ENCODE measurements at places on chromosomes 4 and X.

- DNase-seq, result peak; percentile 71
These were observed 68.4 kb downstream of the MID2 start for GRCh38 chrX:107894038-107894437.

GRCh38 chrX:18674417-18674787 lies 2.5 kb upstream of the RS1 start:
- DNase-seq, result no peak

DNA sequence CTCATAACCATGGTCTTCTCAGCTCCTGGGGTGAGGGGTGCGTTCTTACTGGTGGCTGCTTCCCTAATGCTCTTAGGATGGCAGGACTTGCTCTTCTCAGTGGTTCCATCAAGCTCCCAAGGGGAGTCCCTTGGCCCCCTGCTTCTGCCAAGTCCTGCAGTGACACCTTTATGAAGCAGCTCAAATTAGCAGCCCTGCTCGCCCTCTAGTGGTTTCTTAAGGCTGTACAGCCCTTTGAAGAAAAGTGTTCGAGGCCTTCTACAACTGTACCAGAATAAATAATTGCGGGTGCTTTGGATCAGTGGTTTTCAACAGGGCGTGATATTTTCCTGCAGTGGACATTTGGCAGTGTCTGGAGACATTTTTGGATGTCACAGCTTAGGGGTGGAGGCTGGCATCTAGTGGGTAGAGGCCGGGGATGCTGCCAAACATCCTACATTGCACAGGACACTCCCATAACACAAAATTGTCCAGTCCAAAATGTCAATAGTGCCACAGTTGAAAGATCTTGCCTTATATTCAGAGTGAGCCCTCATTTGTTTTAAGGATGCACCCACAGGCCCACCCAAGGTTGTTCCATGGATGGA lies 204.7 kb upstream of the S100G start:
- peak; percentile 70 for DNase-seq

DNA sequence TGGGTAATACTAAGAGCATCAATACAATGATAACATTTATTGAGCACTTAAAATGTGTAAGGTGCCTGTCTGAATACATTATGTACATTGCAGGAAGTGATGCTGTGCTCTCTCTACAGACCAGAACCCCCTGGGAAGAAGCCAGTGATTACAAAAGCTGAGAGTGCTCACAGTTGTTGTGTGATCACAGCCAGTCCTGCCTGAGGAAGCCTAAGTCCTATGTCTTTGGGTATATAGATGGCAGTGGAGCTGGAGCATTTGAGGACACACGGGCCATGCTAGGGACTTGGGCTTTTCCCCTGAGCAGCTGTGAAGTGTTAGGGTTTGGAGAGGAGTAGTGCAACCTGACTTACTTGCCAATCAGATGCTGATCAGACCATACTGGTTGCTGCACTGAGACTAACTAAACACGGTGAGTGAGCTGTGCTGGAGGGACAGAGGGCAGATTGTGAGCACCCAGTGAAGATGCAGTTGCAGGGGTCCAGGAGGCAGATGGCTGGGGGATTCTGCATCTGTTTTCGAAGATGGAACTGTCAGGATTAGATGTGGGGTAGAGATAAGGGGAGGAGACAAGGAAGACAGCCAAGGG lies 60.8 kb upstream of the TBC1D14 start:
- no peak for DNase-seq

DNA sequence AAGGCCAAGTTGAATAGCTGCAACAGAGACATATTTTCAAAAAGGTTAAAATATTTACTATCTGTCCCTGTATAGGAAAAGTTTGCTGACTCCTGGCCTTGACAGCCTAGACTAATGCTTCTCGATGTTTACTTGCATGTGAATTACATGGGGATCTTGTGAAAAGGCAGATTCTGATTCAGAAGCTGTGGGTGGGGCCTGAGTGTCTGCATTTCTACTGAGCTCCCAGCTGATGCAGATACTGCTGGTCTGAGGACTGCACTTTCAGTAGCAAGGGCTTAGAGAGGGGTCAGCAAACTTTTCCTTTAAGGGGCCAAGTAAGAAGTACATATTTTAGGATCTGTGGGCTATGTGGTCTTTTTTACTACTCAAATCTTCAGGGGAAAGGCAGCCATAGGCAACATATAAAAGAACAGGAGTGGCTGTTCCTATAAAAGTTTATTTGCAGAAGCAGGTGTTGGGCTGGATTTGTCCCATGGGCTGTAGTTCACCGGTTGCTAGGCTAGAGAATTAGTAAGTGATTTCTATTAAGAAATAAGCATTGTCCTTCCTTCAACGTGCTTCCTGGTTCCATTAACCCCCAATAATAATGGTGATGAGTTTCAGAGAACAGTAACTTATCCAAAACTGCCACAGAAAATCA lies 97.2 kb upstream of the PDE5A start:
- DNase-seq, result no peak

- DNase-seq, result no peak
These were observed 216.6 kb downstream of the SHROOM3 start for GRCh38 chr4:76651616-76652015.

DNA sequence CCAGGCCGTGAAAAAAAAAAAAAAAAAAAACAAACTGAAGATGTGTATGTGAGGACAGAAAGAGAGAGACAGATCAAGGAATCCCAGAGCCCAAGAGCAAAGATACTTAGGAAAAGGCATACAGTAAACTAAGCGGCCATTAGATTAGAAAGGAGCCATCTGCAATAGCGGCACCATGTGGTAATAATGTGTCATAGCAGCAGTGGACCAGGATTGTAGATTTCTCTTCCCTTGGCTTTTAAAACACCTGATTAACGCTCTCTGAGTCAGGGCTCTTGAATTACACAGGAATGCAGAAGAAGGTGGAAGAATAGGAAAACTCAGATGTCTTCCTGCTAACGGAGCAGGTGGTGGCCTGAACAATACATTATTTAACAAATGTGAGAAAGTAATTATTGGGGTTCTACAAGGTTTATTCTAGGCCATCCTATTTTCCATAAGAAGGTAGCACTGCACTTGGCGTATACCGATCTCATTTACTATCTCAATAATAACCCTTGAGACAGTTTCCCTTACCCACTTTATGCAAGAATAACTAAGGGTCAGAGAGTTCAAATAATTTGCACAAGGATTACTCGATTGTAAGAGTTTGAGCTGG lies 182.7 kb downstream of the KCNIP4 start:
- DNase-seq, result peak; percentile 73

DNA sequence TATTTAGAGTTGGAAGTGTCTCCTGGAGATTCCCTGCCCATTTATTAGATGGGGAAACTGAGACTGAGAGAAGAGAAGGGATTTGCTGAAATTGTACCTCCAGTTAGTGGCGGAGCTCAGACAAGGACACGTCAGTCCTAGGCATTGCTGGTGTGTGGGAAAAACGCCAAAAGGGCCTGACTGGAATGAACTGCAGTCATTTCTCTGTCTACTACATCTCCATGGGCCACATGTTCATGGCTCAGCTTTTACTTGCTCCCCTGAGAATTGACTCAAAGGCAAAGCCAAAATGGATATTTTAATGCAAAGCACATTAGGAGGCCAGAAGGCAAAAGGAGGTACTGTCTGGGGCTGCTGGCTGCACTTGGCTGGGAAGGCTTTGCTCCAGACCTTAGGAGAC lies 3.9 kb downstream of the TFDP3 start:
- DNase-seq, result no peak

DNA sequence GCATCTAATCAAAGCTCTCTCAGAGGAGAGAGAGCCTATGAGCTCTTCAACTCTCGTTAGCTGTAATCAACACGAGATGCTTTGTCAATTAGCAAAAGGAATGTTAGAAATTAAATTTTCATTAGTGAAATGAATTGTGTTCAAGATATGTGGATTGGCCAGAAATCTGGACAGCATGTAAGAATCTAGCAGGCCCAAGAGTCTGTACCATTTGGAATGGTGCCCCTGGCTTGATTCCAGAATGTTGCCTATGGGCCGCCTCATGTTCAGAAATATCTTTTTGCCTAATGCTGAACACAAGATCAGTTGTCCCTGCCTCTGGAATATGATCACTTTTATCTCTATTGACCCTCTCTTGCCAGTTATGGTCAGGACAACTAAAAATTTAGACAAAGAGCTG lies 88.2 kb downstream of the RBM46 start:
- DNase-seq, result no peak

GRCh38 chr4:80125252-80126177 lies 52.5 kb upstream of the ANTXR2 start:
- DNase-seq, result peak; percentile 61

- no peak for DNase-seq
These were observed 827.8 kb downstream of the SH3BGRL start for GRCh38 chrX:82029571-82030218.

DNA sequence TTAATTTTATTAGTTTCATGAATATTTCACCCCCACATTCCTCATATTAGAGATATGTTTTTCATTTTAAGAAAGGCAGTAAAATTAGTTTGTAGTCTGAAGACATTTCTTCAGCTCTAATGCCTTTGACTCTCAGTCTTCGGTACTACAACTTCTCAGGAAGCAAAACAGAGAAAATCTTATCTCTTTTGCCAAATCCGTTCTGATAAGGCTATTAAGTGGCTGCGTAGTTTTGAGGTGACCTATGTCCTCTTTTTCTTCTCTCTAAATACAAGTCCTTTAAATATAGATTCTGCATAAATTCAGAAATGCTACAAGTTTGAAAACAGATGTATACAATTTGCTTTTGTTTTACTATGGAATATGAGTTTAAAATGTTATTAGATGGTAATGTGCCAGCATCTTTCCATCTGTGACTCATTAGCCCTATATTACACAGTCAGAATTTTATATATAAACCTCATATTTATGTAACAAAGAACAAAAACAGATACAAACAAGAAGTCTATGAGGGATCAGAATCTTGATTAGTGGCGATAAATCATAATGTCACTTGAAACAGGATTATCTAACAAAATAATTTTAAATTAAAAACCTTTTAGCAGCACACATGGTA lies 181.2 kb upstream of the ETNPPL start:
- no peak for DNase-seq

DNA sequence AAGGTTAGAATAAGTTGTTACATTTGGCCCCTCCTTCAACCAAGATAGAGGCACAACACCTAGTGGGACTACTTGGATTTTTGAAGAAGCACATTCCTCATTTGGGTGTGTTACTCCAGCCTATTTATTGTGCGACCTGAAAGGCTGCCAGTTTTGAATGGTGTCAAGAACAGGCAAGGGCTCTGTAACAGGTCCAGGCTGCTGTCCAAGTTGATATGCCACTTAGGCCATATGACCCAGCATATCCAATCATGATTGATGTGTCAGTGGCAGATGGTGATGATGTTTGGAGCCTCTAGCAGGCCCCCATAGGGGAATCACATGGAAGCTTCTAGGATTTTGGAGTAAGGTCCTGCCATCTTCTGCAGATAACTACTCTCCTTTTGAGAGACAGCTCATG lies 35.5 kb upstream of the UGT2B4 start:
- no peak for DNase-seq

DNA sequence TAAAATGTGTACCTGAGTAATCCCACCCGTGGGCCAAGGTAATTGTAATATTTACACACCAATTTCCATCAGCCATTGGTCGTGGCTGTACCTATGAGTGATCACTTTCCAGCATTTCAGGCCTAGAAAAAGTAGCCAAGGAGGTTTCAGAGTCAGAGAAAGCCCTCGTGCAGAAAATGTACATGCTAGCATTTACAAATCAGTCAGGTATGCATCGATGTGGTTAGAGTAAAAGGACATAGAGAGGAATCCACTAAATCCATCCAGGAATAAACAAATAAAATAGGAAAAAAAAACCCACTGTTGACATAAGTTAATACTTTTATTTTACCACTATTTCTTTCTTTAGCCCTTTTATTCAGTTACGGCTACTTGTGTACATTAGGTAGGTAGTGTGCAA lies 256.8 kb downstream of the TRIML1 start:
- DNase-seq, result no peak

DNA sequence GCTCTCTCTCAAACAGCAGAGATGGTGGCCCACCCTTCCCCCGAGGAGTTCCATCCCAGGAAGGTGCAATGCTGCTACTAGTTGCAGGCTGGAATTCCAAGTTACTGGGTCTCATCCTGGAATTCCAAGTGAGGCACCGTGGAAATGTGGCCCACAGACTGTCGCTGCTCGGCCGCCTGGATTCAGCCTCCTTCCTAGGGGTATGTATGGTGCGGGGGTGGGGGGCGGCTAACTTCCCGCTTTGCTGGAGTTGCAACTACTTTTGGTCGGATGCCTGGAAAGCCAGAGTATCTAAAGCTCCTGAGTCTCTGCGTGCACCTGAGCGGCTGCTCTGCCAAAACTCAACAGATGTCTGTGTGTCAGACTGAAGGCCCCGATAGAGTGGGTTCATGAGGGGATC lies 1146.2 kb downstream of the RPA4 start:
- DNase-seq, result no peak

GRCh38 chr4:173878701-173879100 lies 348.7 kb upstream of the HAND2 start:
- DNase-seq, result no peak

All from MCF 10A (cell line).